NCI-H2029 (cell line): ENCODE measurements at places on chromosomes 1 and 21.

DNA sequence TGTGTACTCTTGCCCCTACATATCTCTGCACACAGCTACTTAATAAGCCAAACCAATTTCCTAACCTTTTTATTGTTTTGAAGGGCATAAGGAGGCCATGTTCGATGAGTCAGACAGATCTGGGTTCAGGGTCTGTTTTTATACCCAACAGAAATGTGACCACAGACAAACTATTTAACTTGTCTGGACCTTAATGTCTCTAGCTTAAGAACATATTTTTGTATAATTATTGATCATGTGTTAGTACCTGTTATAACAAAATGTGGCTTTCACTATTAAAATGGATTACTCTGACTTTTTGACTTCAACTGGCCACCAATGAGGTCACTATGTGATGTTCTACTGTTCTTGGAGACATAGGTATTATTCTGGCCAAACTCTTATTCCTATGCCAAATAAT, 507.8 kb upstream of the USP24 start:
- no peak for DNase-seq

- no peak for DNase-seq
Observed at GRCh38 chr1:77395051-77395450, 113.2 kb downstream of the AK5 start.

GRCh38 chr21:16258844-16259611, 529.2 kb downstream of the USP25 start:
- DNase-seq: no peak

DNA sequence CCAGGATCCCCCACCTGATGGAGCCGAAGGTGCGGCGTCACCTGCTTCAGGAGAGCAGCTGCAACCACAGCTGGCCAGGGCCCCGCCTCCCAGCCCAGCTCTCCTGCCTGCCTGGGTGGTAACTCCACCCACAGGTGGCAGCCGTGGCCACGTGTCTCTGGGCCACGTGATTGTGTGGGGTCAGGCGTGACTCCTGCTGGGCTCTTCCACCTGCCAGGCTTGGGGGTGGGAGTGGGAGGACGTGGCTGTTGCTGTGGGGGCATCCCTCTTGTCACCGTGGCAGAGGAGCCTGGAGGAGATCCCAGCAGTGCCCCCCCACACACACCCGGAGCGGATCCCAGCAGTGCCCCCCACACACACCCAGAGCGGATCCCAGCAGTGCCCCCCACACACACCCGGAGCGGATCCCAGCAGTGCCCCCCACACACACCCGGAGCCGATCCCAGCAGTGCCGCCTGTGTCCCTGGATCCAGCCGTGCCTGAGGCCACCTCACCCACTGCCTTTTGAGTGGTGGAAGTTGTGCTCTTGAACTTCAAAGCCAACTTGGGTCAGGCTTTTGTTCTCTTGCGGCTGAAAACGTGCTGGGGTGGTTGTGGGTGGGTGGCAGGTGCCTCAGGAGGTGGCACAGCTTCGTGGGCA, 32.2 kb downstream of the POFUT2 start:
- peak; percentile 86 for DNase-seq

DNA sequence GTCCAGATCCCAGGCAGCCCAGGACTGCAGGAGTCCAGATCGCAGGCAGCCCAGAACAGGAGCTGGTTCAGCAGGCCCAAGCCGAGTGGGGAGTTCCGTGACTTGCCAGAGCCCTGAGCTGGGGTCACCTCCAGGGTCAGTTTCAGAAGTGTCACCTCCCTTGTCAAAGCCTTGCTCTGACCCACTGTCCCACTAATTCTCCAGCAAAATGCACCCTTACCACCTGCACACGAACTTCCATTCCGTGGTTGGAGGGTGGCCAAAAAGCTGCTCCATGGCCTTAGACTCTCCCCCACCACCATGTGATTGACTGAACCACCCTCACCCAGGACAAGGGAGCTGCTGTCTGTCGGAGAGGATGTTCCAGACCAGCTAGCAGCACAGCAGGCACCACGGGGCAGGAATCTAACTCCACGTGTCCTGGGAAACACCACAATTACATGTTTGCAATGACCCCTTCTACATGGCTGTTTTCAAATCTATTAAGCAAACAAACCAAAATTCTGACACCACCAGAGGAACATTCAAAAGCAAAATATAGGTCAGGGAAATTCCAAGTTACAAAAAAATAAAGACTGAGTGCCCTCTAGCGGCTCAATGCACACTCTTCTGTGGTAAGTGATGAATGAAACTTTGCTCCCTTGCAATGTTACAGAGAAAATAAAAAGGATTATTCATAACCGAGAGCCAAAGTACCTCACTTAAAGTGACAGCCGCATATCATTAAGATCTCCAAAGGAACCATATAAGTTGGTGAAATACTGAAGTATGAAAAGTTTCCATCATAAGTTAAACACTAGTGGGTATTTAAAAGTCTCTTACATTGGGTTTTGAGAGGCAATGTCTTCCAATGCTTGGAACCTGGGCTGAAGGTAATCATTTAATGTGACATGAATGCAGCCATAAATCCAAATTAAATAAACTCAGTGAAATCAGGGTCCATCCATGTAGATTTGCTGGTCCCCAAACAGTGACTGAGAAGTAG, 76.3 kb downstream of the NPHP4 start:
- no peak for DNase-seq

- DNase-seq: no peak
Observed at GRCh38 chr21:28325618-28326017, 667.1 kb downstream of the LTN1 start.

DNA sequence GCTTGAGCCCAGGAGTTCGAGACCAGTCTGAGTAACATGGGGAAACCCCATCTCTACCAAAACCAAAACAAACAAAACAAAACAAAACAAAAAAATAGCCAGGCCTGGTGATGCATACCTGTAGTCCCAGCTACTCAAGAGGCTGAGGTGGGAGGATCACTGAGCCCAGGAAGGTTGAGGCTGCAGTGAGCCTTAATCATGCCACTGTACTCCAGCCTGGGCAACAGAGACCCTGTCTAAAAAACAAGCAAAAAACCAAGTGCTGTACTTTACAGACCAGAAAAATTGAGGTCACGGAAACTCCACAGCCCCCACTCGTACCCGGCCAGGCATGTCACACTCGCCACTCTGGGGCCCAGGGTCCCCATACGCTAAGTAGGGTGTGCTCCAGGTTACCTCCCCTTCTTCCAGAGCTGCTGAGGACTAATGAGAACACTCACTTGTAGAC, 22.9 kb downstream of the ATP2B4 start:
- DNase-seq: no peak

DNA sequence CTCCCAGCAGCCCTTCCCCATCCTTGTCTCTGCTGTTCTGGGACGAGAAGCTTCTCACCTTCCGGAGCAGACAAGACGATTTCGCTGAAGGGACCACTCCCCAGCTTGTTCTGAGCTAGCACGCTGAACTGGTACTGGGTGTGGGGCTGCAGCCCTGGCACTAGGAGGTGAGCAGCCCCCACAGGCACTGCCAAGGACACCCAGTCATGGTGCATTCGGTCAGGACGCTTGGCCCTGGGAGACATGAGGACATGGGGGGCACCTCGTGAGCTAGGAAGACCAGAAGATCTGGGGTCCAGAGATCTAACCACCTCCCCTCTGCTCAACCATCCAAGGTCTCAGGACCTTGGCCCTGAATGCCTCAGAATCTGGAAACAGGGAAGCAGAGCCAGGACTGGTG, 5.3 kb upstream of the TAGLN2 start:
- DNase-seq: no peak

DNA sequence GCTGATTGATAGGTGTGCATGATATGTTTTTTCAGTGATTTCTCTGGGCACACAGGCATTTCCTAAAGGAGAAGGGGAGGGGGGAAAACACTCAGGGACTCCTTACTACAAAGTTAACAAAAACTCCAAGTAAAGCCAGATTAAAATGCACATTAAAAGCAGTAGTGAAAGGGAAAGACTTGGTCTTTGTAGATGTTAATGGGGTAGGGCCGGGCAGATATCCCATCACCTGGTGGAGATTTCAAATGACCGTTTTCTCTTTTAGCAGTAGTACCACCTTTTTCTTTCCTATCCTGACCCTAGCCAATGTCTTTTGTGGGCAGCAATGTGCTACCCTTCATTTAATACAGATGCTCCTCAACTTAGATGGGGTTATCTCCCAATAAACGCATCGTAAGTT, 32.5 kb downstream of the RTCA start:
- DNase-seq: no peak

DNA sequence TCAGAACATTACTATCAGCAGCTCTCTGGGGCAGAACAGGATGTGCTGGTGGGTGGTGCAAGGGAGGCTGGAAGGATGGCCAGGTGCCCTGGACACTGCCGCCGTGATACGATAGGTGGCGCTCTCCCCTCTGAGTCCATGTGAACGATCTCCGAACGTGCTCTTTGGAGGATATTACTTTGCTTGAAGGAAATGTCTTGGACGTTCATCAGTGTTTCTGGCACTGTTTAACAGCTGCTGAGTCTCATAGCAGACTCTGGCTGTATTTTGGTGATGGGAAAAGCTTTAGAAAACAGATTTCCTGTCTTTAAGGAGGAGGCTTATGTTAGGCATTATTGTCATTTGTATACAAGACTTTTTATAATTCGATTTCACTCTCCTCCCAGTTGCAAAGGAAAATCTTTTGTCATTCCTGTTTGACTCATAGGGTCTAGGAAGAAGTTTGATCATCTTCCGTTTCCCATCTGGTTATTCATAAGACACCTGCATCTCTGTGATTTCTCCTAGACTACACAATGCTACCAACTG, 386.2 kb upstream of the ADGRL2 start:
- peak; percentile 5 for DNase-seq

DNA sequence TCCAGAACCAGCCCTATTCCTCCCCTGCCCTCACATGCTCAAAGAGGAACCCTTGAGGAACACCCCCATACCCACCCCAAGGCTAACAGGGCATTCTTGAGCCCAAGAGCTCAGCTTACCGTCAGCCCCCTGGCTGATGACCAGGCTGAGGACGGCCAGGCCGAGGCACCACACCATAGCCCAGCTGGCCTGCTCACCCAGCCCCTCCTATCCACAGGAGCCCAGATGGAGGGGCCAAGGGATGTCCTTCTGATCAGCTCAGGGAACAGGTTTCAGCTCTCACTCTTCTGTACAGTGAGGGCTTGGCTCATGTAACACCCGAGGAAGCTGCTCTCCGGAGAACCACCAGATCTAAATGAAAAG, 2.2 kb downstream of the IGSF9 start:
- no peak for DNase-seq

- DNase-seq: no peak
Observed at GRCh38 chr1:221783936-221784335, 42.0 kb upstream of the DUSP10 start.

GRCh38 chr1:9689971-9690381, 38.4 kb downstream of the PIK3CD start:
- no peak for DNase-seq

GRCh38 chr1:156828400-156829124, 11.9 kb upstream of the SH2D2A start:
- no peak for DNase-seq
